NCI-H748 treated with DMSO at 0.1 percent for 48 hours (cell line): ENCODE measurements at places on chromosomes 3 and 15.

- no peak for DNase-seq
Observed at GRCh38 chr15:95558131-95558530, 772.4 kb upstream of the NR2F2 start.

DNA sequence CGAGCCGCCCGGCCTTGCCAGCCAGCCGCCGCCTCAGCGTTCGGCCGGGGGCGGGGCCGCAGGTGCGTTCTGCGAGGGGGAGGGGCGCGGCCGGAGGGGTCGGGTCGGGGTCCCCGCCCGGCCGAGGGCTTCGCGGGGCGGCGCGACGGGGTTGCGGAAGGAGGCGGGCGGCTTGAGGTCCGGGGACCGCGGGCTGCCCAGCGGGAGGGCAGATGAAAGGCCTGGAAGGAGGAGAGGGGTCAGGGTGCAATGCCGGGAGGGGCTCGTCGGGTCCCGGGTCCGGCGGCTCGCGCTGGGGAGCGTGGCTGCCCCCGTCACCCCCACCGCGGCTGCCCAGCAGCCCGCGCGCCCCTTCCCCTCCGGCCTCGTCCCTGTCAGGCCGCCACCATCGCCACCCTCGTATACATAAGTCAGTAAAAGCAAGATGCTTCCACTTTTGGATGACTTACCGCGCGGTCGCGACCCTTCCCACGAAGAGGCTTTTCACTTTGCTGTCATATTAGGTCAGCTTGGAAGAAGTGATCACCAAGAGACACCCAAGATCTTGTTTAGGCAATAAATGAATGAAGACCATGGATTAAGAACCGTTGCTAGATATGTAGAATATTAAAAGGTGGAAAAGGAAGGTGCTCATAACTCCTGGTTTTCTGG lies 620 bp upstream of the ANP32A start:
- DNase-seq = peak; percentile 7

GRCh38 chr3:151499168-151499567 lies 38.3 kb upstream of the IGSF10 start:
- DNase-seq = no peak

GRCh38 chr3:67662733-67663132 lies 8.3 kb upstream of the SUCLG2 start:
- no peak for DNase-seq

- DNase-seq = no peak
Observed at GRCh38 chr3:144524531-144524930, 552.9 kb downstream of the DIPK2A start.

GRCh38 chr3:32443478-32443877 lies 51.8 kb downstream of the CMTM7 start:
- DNase-seq = no peak
